NCI-H524 (cell line): ENCODE measurements at places on chromosomes 6 and 20.

- no peak for DNase-seq
Measured at GRCh38 chr20:35690265-35690664, 8.9 kb downstream of the NFS1 start.

- DNase-seq: no peak
Measured at GRCh38 chr6:107511511-107511993, 21.6 kb downstream of the SOBP start.

DNA sequence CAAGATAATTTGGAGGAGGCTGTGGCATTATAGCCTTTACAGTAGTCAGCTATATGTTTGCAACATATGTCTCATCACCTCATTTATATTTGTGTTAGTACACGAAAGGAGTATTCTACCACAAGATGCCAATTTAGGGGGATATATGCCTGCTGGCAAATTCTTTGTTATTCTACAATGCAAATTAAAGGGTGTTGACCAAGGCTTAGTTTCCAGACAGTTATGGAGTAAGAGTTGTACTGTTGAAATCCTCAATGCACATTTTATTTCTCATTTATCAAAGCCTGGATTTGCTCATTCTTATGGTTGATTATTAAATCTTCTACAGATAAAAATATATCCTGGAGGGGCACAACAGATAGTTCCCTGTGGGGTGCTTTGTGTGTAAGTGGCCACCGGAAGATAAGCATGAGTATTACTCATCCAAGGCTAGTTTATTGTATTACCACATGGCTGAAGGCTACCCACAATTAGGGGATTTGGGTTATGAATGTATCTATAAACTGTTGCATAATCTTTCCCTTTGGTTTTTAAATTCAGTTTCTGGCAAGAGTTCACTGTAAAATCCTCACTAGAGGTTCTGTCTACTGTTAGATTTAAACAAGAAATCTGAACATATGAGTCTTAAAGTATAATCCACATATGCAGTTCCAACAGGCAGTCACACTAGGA is 9.0 kb downstream of the CST9 start:
- DNase-seq: no peak

- DNase-seq: no peak
Measured at GRCh38 chr6:29099190-29099589, at the start of gene OR2J1. TSS of gene OR2J1 (plus strand) at chr6:29099490. CDS start at chr6:29100943, 1,453 bp downstream.

- no peak for DNase-seq
Measured at GRCh38 chr6:159427771-159428170, 258.6 kb downstream of the FNDC1 start.

GRCh38 chr20:25277051-25277801 is 29.3 kb downstream of the PYGB start:
- DNase-seq: no peak

DNA sequence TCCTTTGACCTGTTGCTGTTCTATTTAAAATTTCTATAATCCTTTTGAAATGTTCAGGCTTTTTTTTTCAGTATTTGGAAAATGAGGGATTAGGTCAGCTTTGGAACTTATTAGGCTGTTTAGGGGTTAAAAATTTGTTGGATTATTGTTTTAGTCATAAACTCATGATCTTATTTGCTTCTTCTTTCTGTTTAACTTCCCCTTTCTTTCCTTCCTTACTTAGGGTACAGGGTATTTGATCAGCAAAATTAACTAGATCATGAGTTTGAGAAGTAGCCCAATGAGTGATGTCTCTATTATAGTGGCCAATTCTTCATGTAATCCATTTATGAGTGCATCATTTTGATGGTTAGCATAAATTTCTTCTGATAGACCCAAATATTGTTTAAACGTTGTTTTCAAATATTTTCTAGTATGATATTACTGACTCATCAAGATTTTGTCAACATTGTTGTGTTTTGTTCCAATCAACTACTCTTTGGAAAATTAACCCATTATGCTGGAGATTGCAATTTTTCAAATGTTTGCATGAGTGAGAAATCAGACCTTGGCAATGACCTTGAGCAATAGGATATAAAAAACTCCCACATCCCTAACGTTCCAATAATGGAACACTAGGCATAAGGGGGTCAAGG is 94.4 kb downstream of the OTOR start:
- DNase-seq: no peak

GRCh38 chr6:129416337-129416990 is 293.5 kb downstream of the ARHGAP18 start:
- DNase-seq: no peak

GRCh38 chr20:62370115-62370806 is 3.1 kb upstream of the LAMA5 start:
- no peak for DNase-seq

DNA sequence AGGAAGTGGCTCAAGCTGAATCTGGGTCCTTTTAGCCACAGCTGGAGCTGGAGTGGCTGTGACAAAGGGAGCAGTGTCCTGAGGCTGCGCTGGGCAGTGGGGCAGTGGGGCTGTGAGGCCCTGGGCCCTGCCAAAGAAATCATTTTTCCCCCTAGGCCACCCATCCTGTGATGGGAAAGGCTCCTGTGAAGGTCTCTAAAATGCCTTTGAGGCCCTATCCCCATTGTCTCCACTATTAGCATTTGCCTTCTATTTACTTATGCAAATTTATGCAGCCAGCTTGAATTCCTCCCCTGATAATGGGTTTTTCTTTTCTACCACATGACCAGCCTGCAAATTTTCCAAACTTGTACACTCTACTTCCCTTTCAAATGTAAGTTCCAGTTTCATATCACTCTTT is 539.2 kb downstream of the MEI4 start:
- DNase-seq: no peak

GRCh38 chr6:4291453-4292403 is 156.4 kb upstream of the ECI2 start:
- DNase-seq: no peak

- no peak for DNase-seq
Measured at GRCh38 chr6:127162836-127163235, 44.4 kb downstream of the RSPO3 start.

- DNase-seq: no peak
Measured at GRCh38 chr6:1367771-1368170, 21.6 kb upstream of the FOXF2 start.

GRCh38 chr6:27517928-27518787 is 45.3 kb upstream of the ZNF184 start:
- peak; percentile 47 for DNase-seq

GRCh38 chr6:45419571-45420082 is 41.9 kb upstream of the SUPT3H start:
- peak; percentile 73 for DNase-seq

DNA sequence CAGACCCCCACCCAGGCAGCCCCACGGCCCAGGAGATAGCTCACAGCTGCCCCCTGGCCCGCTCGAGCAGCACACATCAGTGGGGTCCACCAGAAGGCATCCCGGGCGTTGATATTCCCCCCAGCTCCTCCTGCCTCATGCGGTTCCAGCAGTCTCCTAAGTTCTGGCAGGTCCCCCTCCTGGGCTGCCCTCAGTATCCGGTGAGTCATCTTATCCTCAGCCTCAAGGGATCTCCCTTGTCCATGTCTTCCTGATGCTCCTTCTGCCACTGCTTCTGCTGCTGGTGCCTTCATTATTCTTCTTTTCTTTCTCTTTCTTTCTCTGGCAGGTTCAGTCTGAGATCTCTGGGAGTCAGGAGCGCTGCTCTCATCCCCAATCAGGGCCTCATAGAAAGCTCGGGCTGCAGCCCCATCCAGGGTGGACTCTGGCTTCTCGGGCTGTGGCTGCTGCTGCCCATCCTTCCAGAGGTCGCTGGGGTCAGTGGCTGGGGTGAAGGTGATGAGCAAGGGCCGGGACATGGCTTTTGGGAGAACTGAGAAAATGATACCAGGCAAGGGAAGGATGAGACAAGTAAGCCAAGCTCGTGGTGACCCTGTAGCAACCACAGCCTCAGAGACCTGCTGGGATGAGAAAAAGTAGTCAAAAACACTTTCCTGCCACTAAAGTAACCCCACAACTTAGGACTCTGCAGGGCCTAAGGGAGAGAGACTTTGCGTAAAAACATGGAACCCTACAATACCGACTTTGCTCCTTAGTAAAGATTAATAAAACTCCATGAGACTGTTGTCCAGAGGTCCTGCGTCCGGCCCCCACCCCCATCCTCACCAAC is 622 bp downstream of the GPANK1 start:
- DNase-seq: no peak

DNA sequence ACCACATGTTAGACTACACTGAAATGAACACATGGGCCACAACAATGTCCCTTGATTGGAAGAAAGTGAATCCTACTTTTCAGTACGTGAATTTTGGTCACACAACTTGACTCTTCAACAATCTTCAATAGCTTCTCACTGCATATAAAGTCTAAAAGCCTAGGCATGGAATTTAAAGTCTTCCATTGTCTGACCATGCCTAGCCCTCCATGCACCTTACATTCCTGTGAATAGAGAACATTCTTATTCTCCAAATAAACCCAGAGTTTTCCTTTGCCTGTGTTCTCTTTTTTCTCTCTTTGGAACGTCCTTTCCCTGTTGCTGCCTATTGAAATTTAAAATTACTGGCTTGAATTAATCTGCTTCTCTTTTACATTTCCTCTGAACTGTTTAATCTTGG is 207.5 kb downstream of the ASCC3 start:
- DNase-seq: no peak

- no peak for DNase-seq
Measured at GRCh38 chr20:51497542-51498467, 44.7 kb downstream of the NFATC2 start.

GRCh38 chr6:53466257-53466656 is 78.6 kb downstream of the GCLC start:
- DNase-seq: no peak

- no peak for DNase-seq
Measured at GRCh38 chr6:38178584-38178886, 359.0 kb downstream of the ZFAND3 start.

- no peak for DNase-seq
Measured at GRCh38 chr6:160393891-160394653, 45.9 kb downstream of the SLC22A3 start.

DNA sequence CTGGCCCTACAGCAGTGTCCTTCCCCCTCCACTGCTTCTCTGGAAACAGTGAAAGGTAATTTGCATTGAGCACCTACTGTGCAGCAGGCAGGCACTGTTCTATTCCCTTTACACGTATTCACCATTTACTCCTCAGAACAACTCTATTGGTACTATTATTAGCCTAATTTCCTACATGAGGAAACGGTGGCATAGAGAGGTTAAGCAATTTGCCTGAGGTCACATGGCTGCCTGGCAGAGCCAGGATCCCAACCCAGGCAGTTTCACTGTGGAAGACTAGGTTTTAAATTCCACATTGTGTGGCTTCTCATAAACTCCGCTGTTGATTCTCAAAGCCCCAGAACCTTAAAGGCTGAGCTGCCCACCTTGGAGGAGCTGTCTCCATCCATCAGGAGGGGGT is 72.7 kb downstream of the CLIC5 start:
- DNase-seq: no peak

GRCh38 chr20:61977419-61977786 is 88.3 kb downstream of the TAF4 start:
- DNase-seq: no peak

DNA sequence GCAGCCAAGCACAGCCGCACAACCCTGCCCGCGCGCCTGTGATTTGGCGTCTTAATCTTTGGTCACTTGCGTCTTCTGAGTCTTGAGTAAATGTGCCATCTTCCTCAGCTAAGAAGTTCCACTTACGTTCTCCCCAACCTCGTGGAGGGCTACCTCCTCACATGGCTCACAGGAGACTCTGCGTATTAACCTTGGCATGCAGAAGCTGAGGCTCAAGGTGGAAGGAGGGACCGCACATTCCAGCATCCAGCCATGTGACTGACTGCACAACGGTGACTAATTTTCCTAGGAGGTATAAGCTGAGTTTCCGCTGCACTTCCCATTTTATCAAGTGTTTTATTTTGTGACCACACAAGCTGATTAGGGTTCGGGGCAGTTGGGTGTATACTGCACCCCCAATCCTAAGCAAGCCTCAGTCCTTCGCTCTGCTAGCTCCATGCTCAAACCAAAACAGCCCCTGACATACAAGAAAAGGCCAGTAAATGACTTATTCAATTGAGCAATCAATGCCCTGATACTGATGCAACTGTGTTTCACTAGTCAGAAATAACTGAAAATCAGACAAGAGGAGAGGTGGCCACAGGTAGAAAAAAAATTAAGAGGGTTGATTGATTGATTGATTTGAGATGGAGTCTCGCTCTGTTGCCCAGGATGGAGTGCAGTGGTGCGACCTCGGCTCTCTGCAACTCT is 7.0 kb downstream of the BEND3 start:
- no peak for DNase-seq

GRCh38 chr6:169035385-169036240 is 218.0 kb downstream of the THBS2 start:
- no peak for DNase-seq

DNA sequence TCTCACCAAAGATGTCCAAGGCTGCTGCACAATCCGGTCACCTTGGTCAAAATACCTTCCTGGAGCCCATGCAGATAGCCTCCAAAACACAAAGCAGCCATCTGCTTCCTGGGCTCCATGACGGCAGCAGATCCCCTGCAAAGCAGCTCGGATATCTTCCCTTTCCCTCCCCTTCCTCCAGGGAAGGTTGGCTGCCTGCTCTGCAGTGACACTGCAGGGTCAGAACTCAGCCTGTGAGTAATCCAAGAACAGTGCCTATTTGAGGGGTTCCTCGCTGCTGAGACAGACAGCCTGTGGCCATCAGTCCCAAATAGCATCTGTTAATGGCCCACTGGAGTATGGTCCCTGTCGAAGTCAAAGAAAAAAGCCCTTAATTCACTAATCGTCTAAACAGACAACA is 270.8 kb downstream of the PREX1 start:
- DNase-seq: peak; percentile 69

DNA sequence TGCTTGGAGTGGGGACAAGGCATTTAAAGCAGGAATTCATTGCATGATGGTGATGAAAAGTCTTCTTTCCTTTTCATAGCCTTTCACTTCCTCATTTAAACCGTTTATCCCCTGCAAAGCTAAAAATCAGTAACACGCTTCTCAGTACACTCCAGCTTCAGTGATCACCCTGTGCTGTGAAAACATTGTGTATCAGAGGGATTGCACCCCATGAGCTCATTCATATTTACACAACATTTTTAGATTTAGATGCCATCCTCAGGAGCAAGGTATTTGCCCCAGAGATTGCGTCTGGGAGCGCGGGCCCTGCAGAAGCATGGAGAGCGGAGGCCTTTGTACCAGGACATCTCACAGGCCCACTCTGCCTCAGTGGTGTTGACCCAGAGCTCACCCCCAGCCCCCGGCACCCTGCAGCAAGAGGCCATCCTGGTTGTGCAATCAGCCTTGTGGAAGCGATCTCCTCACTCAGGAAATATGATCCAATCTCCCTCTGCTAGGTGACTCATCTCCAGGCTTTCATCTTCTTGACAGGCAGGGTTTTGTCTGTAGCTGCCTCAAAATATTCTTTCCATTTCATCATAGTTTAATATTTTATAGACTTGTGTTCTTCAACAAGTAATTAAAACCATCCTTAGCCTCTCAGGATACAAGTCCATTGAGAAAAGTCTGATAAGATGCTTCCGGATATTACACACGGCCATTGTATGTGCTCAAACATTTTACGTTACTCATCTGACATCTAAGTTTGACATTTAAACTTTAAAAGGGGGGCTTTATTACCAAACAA is 38.9 kb upstream of the THBS2 start:
- DNase-seq: no peak
